Ascending aorta (tissue), 2 donors: ENCODE measurements at places on chromosomes 4 and X. TPM values are rescaled to one million over a fixed set of nuclear protein-coding genes. Genes with fewer than 3 reads are reported as not detected.

CACNA1F gene
- not detected for total RNA-seq

DNA sequence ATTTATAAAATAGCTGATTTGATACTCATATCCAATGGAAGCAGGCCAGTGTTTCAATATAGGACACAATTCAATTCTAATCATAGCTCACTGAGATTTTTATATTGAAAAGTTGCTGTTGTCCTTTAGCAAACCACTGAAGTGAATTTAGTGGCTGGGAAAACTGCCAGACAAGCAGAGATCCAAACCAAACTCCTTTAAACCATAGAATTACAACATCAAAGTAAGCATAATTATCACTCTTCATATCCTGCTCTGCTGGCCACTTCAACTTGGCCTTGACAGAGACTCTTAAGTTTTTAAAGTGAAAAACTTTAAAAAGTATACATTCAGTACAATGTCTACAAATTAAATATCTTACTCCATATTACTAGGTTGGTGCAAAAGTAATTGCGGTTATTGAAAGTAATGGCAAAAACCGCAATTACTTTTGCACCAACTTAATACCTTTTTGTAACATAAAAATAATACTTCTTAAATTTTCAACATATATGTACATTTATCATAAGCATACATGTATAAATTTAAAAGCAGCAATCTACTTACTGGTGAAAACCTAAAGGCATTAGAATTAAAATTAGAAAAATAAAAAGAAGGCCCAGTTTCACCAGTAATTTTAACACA is 433.0 kb downstream of the PCDH10 start:
- DNase-seq: no peak

CABS1 gene
- total RNA-seq: not detected

GPR119 gene
- not detected for total RNA-seq

CT45A5 gene
- not detected for total RNA-seq

IDS gene
- total RNA-seq: 82.7 TPM

NDP gene
- not detected for total RNA-seq

DNA sequence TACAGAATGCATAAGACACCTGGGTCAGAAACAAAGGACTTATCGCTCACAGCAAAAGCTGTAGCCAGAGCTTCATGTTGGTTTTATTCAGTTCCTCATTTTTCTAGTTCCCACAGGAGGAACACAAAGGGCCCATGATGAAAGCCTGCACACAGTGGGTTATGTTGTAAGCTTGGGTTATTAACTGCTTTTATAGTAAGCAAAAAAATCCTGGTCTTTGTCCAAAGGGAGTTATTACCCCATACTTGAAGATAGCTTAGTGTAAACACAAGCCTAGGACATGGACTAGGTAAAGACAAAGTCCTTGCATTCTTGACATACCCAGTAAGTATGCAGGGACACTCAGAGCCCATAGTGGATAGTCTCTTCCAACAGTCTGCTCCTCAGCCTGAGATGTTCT is 11.7 kb downstream of the BBS12 start:
- DNase-seq: no peak

RXFP1 gene
- total RNA-seq: 0.75 TPM

RTL9 gene
- total RNA-seq: not detected

DNA sequence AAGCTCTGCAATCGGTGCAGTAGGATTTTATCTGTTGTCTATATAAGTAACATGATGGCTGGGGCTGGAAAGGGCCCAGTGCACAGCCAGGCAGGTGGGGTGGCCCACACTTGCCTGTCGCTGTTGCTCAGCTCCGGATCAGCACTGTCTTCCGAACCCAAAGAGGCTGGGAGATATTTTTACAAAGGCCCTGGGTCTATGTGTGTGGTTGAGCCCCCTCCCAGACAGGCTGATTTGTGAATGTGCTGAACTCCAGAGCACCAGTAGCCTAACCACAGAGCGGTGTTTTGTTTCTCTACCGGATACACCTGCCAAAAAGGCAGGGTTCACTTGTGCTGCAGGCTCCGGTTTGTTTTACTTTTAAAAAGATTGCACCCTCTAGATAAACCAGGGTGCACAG is 33.5 kb upstream of the CHRNA9 start:
- no peak for DNase-seq

GRCh38 chr4:164779080-164779479 is 25.1 kb downstream of the SMIM31 start:
- no peak for DNase-seq

DNA sequence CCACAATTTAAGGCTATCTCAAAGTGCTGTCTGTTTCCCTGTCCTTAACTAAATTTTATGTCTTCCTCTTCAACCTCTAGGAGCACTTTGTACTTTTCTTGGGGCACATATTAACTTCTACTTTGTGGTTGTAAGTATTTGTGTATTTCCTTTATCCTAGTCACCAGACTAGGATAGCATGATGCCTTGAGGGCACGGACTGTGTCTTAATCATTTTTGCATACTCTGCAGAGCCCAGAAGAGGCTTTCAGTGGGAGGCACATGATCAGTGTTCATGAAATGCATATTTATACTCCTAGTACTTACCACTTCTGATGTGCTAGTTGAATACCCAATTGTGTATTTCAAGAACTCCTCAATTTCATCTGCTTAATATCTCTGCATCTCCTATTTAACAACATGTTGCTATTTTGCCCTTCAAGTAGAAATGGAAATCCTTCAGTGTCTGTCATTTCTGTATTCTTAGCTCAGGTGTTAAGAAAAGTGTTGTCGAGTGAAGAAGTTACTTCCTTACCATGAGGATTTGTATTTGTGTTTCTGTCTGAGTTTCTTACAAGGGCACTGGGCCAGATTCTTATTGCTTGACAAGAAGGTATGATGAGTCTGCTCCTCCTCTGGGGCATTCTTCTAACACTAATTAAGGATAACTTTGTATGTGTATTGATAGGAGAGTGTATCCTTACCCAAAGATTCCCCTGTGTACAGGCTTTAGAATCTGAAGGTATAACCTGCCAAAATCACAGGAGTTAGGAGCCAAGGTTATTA is 28.3 kb upstream of the PGRMC2 start:
- no peak for DNase-seq

GRCh38 chr4:35250761-35251160 is 993.6 kb downstream of the ARAP2 start:
- DNase-seq: no peak

DNA sequence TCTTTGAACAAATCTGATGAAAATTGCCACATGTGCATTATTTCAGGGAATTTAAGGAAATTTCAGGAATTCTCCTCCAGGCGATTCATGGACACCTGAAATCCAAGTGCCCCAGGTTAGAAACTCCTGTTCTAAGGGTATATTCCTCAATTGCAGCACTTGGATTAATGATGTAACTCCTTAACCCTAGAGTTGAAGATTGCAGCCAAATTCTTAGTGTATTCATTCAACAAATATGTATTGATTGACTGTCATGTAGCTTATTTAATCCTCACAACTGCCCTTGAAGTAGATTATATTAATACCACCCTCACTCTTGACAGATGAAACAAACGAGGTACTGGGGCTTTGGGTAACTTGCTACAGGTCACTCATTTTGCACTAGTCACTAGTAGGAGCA is 11.3 kb downstream of the CETN2 start:
- DNase-seq: no peak

- DNase-seq: no peak
Observed at GRCh38 chr4:99654361-99654761, 3.3 kb downstream of the C4orf54 start.

GRCh38 chrX:134713618-134714107 is 55.4 kb upstream of the PLAC1 start:
- no peak for DNase-seq

TRMT10A gene
- total RNA-seq: not detected

SERPINA7 gene
- total RNA-seq: 0.75 TPM

- DNase-seq: no peak
Observed at GRCh38 chr4:182303847-182304246, 60.6 kb downstream of the TENM3 start.

- no peak for DNase-seq
Observed at GRCh38 chr4:7369511-7369910, 65.2 kb downstream of the PSAPL1 start.

- no peak for DNase-seq
Observed at GRCh38 chr4:71262161-71262560, 76.7 kb upstream of the SLC4A4 start.

OTUD4 gene
- total RNA-seq: 81.4 TPM

- no peak for DNase-seq
Observed at GRCh38 chr4:28845158-28845557, 1875.0 kb upstream of the PCDH7 start.

DNA sequence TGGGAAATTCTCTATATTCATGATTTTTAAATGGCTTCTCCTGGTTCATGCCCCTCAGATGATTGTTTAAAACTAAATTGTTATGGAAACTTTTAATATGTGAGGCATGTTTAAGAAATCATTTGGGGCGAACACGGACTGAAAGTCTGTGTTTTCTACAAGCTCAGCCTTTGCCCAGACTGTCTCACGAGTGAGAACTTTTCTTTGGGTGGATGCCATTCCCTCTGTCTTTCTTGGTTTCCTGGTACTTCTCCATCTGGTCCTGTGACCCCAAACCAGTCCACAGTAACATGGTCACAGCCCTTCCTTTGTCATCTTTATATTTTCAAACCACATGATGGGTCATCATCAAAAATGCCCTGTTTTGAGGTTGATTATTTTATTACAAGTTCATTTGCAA is 186.6 kb upstream of the GNPDA2 start:
- no peak for DNase-seq

- DNase-seq: no peak
Observed at GRCh38 chrX:72141372-72142004, 9.8 kb upstream of the RTL5 start.

- no peak for DNase-seq
Observed at GRCh38 chr4:61520681-61521160, 320.6 kb downstream of the ADGRL3 start.

- no peak for DNase-seq
Observed at GRCh38 chr4:184100297-184100885, 117.3 kb downstream of the ENPP6 start.

DNA sequence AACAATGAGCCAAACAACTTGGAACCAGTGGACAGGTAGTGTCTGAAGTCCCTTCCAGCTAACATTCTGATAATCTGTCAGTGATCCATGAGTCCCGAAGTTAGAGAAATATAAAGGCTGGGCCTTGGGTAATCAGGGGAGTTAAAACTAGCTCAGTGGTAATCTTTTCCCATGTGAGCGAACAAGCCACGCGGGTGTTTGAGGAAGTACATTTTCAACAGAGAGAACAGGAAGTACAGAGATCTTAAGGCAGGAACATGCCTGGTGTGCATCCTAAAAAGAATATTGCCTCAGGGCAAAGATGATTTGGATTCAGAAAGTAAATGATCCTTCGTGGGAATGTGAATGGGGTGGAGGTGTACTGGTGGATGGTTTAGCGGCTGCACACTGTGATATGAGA is 42.9 kb downstream of the FNIP2 start:
- no peak for DNase-seq
